ENCODE measurements at places on chromosomes 12 and 14.

GRCh38 chr12:6039894-6040601 is 84.4 kb downstream of the VWF start:
- peak; percentile 72 for DNase-seq

- no peak for DNase-seq
Observed at GRCh38 chr12:121189131-121189530, 20.8 kb upstream of the P2RX4 start.

DNA sequence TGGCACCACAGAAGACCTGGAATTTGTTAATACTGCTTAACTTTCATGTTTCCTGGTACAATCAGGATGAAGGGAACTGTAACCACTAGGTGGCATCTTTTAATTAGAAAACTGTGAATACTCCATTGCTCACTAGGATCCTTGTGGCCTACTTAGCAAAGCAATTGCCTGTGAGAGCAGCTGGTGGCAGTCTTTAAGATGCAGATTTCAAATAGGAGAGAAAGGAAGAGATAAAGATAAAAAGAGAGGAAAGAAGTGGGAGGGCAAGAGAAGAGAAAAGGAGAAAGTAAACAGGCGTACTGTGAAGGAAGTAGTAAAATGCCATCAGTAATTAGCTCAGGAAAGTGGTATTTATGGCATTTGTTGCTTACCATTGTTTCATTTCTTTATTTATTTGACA is 114.5 kb downstream of the RAD51B start:
- DNase-seq = peak; percentile 74

GRCh38 chr14:50037852-50038251 is 78.5 kb downstream of the VCPKMT start:
- peak; percentile 87 for DNase-seq

Measured in suppressor macrophage treated with lipopolysaccharide for 4 hours (primary cell).